ENCODE measurements at places on chromosomes 12 and 14. TPM values are rescaled to one million over a fixed set of nuclear protein-coding genes. Genes with fewer than 3 reads are reported as not detected.

The AQP2 gene
- not detected for total RNA-seq

The P2RX2 gene
- not detected for total RNA-seq

DNA sequence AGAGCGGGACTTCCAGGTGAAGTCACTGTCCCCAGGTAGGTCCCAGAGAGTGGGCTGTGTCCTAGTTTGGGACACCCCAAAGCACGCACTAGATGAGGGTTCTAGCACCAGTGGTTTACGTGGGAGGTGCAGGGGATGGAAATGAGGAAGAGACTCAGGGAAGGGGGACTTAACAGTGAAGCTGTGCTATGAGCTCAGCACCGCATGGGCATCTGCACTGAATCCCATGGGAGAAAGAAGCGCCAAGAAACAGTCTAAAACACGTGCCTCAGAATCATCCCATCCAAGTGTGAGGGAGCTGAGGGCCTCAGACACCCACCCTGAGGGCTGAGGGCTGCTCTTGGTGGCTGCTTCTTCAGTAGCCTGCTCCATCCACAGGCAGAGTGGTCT, 71.5 kb upstream of the ZFP36L1 start:
- H3K36me3 ChIP-seq = peaks cover 8% of the 10 kb centered on the region
- no peak for DNase-seq
- no peaks in the 10 kb centered on the region for H3K4me1 ChIP-seq
- no peaks in the 10 kb centered on the region for H3K27me3 ChIP-seq
- no peak overlapping the region for H3K4me3 ChIP-seq

- no peak overlapping the region for H3K4me3 ChIP-seq
- no peaks in the 10 kb centered on the region for H3K4me1 ChIP-seq
- no peak for DNase-seq
These were observed 91.1 kb downstream of the MYF5 start for GRCh38 chr12:80807640-80808288.

GRCh38 chr14:41605550-41606281, 960 bp upstream of the LRFN5 start:
- no peak for DNase-seq
- no peaks in the 10 kb centered on the region for H3K36me3 ChIP-seq
- H3K4me1 ChIP-seq = peaks cover 24% of the 10 kb centered on the region
- peak overlapping the region; percentile 45 for H3K4me3 ChIP-seq
- H3K27ac ChIP-seq = no peak overlapping the region
- peaks cover 62% of the 10 kb centered on the region for H3K27me3 ChIP-seq

- H3K27ac ChIP-seq = no peak overlapping the region
- H3K27me3 ChIP-seq = peaks cover 8% of the 10 kb centered on the region
- peaks cover 20% of the 10 kb centered on the region for H3K4me1 ChIP-seq
- H3K4me3 ChIP-seq = peak overlapping the region; percentile 74
These were observed 28.8 kb downstream of the HOXC4 start for GRCh38 chr12:54082397-54082892.

GRCh38 chr14:40525314-40525713, 1081.4 kb upstream of the LRFN5 start:
- no peak overlapping the region for H3K4me3 ChIP-seq
- H3K36me3 ChIP-seq = no peaks in the 10 kb centered on the region
- H3K27ac ChIP-seq = no peak overlapping the region

Measured in activated CD4-positive, alpha-beta T cell treated with anti-CD3 and anti-CD28 coated beads for 36 hours (primary cell).